AG09319 (cell line): ENCODE measurements at places on chromosomes 2 and 18.

GRCh38 chr2:211495339-211495738 lies 938.9 kb downstream of the CPS1 start:
- no peak for DNase-seq

DNA sequence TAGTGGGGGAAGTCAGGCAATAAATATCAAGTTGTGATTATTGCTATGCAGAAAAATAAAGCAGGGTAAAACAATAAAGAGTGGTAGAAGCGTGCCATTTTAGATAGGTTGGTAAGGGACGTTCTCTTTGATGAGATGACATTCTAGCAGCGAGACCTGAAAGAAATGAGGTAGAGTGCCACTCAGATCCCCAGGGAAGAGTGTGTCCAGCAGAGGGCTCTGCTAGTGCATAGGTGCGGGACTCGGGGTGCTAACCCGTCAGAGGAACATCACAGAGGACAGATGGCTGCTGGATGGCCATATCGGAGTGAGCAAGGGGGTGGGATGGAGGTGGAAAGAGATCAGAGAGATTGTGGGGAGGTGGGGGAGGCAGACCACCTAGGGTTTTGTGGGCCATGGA lies 16.3 kb upstream of the GTF2A1L start:
- no peak for DNase-seq

- no peak for DNase-seq
These were observed 179.7 kb downstream of the WDPCP start for GRCh38 chr2:63408530-63408929.

- DNase-seq: no peak
These were observed 55.6 kb downstream of the PKP4 start for GRCh38 chr2:158512323-158512722.

DNA sequence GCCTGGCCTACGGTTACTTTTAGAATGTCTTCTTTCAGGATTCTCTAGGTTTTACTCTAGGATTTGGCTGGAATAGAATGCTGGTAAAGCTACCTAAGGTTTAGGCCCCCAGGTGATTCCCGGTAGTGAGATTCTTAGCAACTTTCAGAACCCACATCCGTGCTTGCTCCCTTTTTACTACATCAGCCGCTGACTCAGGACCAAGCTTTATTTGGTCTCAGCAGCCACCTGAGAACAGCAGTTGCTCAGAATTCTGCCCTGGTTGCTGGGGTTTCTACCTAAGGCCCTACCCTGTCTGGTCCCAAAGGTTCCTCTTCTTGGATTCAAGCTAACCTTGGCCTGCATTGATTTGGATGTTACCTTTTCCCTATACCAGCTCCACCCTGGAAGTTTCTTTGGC lies 36.1 kb upstream of the NDUFV2 start:
- DNase-seq: no peak

DNA sequence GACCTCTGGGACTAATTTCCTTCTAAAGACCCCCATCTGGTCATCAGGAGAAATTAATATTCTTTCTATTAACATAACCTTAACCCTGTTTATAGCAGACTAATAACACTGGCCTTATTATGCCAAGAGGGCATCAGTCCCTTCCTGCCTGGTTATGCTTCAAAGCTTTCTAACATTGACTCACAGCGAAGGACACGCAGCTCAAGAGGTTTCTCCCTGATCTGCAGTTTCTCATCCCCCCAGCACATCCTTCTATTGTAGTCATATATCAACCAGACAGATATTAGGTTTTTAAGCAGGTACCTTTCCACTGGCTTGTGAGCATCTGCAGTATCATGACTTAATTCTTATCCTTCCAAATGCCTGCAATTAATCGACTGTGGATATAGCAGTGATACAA lies 100.0 kb upstream of the CXCR4 start:
- DNase-seq: no peak

DNA sequence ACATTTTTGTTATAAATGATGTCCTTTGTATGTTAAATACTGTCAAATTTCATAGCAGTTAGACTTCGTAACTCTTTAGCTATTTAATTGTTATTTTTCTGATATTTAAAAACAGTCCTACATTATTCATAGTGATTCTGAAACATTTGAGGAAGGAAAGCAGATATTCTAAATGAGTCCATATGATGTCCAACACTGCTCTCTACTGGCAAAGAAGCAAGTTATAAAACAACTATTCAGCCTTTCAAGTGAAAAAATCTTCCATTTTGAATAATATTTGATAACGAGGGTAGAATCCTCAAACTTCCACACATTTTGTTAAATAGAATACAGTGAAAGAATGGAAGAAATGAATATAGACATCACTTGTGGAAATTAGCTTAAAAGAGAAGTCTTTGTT lies 220.8 kb downstream of the GULP1 start:
- DNase-seq: peak; percentile 44
